ENCODE measurements at places on chromosomes 4 and X. TPM values are rescaled to one million over a fixed set of nuclear protein-coding genes. Genes with fewer than 3 reads are reported as not detected.

Gene RHOH
- total RNA-seq, result 3.1 TPM

Gene PCDH19
- total RNA-seq, result 122 TPM

Gene APLN
- total RNA-seq, result 1.2 TPM

Gene RBM3
- total RNA-seq, result 178 TPM

Gene SLC10A3
- 13.0 TPM for total RNA-seq

Gene XG
- total RNA-seq, result 0.55 TPM

Gene ARSJ
- total RNA-seq, result 4.9 TPM

Gene ARHGAP24
- total RNA-seq, result 10.9 TPM

Gene PAGE2B
- total RNA-seq, result not detected

Gene DOK7
- total RNA-seq, result 0.72 TPM

Gene ZGRF1
- 24.8 TPM for total RNA-seq

Gene ZNF630
- total RNA-seq, result 3.6 TPM
